Stimulated activated CD4-positive, alpha-beta T cell treated with anti-CD3 and anti-CD28 coated beads, TNF-alpha, amount 100 ng/mL, for 24 hours (primary cell): ENCODE measurements at places on chromosomes 6 and 20.

GRCh38 chr20:64106435-64106961 is 867 bp downstream of the NPBWR2 start:
- DNase-seq = no peak

DNA sequence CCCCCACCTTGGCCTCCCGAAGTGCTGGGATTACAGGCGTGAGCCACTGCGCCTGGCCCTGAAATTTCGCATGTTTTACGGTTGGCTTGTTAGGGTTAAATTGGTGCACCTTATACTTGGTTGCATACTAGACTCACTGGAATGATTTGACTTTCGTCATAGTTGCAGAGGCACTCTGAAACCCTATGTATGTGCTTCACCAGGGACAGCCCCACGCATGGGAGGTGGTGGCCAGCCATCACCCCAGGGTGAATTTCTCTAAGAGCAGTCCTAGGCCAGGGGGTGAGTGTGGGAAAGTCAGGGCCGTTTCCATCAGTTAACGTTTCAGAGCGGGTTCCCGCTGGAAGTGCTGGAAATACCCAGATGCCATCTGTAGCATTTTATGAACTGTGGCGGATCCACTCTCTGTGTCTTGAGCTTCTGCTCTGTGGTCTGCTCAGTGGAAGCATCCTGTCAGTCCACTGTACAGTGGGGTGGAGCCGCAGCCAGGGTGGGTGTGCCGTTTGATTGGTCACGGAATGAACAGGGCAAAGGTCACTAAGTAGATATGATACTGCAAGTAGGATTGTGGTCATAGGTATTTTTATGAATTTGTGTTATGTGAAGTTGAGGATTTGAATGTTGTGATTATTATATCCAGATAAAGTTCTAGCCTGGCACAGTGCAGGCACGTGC is 13.2 kb downstream of the DNAJC5 start:
- DNase-seq = no peak

DNA sequence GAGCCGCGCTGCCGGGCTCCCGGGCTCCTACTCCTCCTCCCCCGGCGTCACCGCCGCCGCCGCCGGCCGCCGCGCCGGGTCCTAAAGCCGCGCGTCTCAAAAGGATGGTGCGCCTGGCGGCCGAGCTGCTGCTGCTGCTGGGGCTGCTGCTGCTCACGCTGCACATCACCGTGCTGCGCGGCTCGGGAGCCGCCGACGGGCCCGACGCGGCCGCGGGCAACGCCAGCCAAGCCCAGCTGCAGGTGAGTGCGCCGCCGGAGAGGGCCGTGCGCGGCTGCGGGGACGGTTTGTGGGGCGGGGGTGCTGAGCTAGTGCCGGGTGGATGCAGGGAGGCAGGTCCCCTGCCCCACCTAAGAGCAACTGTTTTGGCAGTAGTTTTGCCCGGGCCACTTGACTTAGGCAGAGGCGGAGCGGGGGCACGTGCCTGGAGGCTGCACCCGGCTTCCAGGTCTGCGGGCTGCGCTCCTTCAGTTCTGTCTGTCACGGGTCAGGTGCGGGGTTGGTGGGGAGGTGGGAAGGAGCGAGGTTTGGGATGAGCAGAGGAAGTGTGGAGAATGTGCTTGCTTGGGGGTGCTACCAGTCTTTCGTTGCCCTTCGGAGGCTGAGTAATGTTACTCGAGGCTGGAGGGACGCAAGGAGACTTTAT is 722 bp downstream of the ISM1 start:
- DNase-seq = peak; percentile 61

GRCh38 chr20:43977252-43977651 is 62.6 kb downstream of the TOX2 start:
- DNase-seq = no peak

- no peak for DNase-seq
Observed at GRCh38 chr6:125511809-125512396, 210.1 kb upstream of the HDDC2 start.

GRCh38 chr6:7264686-7265384 is 48.2 kb downstream of the SSR1 start:
- no peak for DNase-seq

GRCh38 chr6:12869816-12870432 is 153.4 kb downstream of the PHACTR1 start:
- DNase-seq = no peak

GRCh38 chr20:19661717-19662636 is 96.1 kb upstream of the RIN2 start:
- peak; percentile 6 for DNase-seq
